ENCODE measurements at places on chromosomes 6 and 20. TPM values are rescaled to one million over a fixed set of nuclear protein-coding genes. Genes with fewer than 3 reads are reported as not detected.

The CRISP2 gene
- total RNA-seq, result 0.82 TPM

The FAM83C gene
- not detected for total RNA-seq

The NSFL1C gene
- 29.3 TPM for total RNA-seq

GRCh38 chr6:166713434-166714186 lies 86.6 kb upstream of the RPS6KA2 start:
- no peak for DNase-seq

The CALHM6 gene
- 4.5 TPM for total RNA-seq

The SLC26A8 gene
- total RNA-seq, result 5.7 TPM

DNA sequence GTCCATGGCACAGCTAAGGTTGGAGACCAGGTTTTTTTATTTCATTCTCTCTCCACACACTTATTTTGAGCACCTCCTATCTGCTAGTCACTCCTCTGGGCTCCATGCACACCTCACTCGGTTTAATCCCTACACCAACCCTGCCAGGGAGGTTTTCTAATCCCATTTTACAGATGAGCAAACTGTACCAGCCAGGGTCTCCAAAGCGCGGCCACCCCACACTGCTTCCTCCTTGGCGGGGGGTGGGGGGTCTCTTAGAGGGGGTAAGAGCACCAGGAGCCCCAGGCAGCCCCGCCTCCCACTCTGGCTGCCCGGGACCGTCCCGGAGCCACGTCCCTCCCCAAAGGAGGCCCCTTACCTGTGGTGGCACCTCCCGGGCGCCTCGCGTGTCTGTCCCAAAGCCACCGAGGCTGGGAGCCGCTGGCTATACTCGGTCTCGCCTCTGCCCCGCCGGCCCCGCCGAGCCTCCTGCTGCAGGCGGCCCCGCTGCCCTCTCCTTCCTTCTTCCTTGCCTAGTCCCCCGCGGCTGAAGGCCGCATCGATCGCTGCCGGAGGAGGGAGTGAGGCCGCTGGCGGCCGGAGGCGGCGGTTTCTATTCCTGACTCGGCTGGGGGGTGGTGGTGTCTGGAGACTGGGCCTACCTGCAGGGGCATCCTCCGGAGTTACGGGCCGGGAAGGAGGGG lies at the start of gene KCNS1:
Gene KCNS1, minus strand, starts transcription at position 565 of the 683 bp plus-strand sequence. CDS start 1,891 bp downstream, outside the sequence.
- no peak for DNase-seq

- peak; percentile 17 for DNase-seq
Observed at GRCh38 chr20:3400260-3401155, 7.0 kb downstream of the DNAAF9 start.

GRCh38 chr20:49283703-49284625 lies 6.1 kb upstream of the ZNFX1 start:
- no peak for DNase-seq

- DNase-seq, result no peak
Observed at GRCh38 chr6:159978291-159979135, 9.6 kb downstream of the IGF2R start.

- no peak for DNase-seq
Observed at GRCh38 chr6:170172392-170172791, 118.5 kb downstream of the DLL1 start.

DNA sequence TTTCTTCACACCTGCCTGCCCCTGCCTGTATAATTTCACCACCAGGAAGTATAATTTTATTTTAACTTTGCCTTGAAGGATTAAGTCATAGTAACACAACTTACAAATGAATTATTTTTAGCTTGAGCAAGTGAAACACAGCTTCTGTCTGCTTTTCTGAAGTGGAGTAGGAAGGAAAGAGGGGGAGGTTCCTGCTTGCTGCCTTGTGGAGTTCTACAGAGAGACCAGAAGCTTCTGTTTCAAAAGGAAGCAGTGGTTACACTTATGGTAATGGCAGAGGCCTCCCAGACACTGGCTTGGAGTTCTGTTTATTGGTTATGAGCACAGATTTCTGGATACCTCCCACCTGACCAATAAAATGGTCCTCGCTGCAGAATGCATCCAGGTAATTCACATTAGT lies 159.6 kb downstream of the TMEM200A start:
- no peak for DNase-seq

The PROCR gene
- 4.9 TPM for total RNA-seq

All from frontal cortex (tissue), 4 donors.